ENCODE measurements at places on chromosomes 16 and 17.

- DNase-seq = no peak
These were observed 10.1 kb downstream of the KRT33A start for GRCh38 chr17:41340494-41340893.

- DNase-seq = no peak
These were observed 4.8 kb downstream of the SCNN1G start for GRCh38 chr16:23187341-23187740.

DNA sequence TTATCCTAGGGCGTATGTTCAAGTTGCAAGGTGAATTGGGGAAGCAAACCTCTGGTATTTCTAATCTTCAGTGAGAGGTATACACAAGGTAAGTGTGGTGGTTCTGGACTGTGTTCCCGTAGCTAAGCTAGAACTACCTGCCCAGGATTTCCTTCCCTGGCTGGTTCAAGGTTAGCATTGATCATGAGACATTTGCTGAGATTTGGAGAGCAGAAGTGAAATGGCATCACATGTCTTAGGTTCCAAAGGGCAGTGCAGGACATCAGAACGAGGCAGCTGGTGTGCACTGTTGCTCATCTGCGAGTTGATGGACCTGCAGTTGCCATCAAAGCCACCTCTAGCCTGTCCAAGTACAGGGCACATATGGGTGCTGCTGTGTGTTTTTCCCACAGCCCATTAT lies 95.2 kb downstream of the EMP2 start:
- no peak for DNase-seq

DNA sequence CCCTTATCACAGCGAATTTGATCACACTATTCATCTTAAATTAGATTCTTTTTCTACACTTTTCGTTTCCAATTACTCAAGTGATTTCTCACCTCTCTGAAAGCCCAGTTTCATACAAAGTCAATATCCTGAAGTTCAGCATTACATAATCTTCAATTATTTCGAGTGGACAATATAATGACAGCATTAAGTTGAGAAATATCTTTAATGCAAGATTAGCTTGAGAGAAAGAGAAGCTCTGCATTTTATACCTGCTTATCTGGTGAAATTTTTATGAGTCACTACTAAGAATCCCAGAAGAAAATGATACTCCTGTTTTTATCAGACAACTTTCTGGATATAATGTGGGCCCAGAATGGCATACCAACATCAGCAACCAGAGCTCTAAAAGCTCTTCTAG lies 509.6 kb downstream of the KCNJ2 start:
- no peak for DNase-seq

- peak; percentile 89 for DNase-seq
These were observed 205.2 kb downstream of the RAB11FIP4 start for GRCh38 chr17:31596382-31597323.

GRCh38 chr17:76145231-76146052 lies 4.4 kb upstream of the FOXJ1 start:
- DNase-seq = peak; percentile 42

DNA sequence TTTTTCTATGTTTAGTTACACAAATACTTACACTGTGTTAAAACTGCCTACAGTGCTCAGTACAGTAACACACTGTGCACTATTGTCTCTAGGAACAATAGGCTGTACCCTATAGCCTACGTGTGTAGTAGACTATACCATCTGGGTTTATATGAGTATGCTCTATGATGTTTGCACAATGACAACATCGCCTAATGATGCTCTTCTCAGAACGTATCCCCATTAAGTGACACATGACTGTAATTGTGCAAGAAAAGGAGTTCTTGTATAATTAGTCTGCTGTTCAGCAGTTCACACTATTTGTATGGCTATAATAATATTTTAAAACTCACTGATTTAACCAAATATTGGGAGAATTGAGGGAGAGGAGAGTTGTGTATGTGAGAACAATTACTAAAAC lies 173.7 kb downstream of the TRIM37 start:
- no peak for DNase-seq

Measured in RWPE2 (cell line).